ENCODE measurements at places on chromosomes 3 and 15. TPM values are rescaled to one million over a fixed set of nuclear protein-coding genes. Genes with fewer than 3 reads are reported as not detected.

Gene CHAC1
- 4.6 TPM for total RNA-seq

DNA sequence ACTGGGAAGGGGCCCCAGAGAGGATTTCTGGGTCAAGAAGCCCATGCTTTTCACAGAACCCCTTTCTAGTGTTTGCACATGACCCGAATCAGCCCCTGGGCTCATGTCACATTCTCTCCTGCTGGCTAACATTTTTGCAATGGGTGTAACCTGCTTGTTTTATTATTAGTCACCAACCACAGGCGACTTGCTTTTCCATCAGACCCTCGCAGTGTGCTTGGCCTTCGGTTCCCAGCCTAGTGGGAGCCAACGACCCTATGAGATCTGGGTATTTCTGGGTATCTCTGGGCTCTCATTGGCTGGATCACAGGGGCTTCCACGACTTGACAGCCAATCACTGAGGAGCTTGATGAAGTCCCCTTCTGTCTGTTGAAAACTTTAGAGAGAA is 11.0 kb upstream of the FBLN2 start:
- no peaks in the 10 kb centered on the region for H3K4me1 ChIP-seq
- H3K36me3 ChIP-seq: no peaks in the 10 kb centered on the region
- DNase-seq: no peak
- H3K27ac ChIP-seq: no peak overlapping the region

DNA sequence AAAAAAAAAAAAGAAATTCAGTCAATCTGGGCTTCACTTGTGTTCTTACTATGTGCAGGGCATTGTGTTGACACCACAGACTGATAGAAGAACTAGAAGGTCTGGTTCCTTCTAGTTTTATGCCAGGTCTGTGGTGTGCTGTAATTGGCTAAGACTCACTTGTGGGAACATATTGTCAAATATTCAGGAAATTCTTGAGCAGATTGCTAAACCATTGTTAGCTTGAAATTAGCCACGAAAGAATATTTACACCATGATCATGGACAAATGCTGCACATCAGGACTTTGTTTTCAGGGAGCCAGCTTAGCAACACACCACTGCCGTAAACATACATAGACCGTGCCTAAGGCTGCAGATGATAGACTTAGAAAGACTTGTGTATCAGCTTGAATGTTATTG is 74.6 kb downstream of the GTPBP8 start:
- DNase-seq: no peak
- H3K27me3 ChIP-seq: no peaks in the 10 kb centered on the region
- H3K36me3 ChIP-seq: no peaks in the 10 kb centered on the region
- H3K27ac ChIP-seq: no peak overlapping the region

Gene TMCO5A
- not detected for total RNA-seq

DNA sequence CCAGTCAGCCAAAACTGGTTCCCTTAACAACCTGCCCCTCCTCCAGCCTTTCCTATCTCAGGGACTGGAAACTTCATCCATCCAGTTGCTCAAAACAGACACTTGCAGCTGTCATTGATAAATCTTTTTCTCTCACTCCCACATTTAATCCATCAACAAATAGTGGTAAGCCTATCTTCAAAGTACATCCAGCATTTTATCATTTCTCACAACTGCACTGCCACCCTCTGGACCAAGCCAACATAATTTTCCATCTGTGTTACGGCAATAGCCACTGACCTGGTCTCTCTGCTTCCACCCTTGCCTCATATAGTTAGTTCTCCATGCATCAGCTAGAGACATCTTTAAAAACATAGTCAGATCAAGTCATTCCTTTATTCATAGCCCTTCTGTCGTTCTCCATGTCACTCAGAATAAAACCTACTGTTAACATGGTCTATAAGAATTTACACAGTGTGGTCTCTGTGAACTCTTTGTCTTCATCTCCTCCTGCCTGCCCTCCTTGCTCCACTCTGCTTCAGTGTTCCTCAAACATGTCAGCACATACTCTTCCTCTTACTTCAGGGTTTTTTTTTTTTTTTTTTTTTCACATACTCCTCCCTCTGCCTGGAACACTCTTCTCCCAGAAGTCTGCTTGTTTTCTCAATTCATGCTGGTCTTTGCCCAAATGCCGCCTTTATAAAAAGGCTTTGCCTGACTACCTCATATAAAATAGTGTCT is 102.5 kb upstream of the COL6A5 start:
- DNase-seq: peak; percentile 17
- H3K27ac ChIP-seq: no peak overlapping the region
- H3K4me3 ChIP-seq: no peak overlapping the region
- peaks cover 7% of the 10 kb centered on the region for H3K27me3 ChIP-seq

Gene GALNT15
- 1.7 TPM for total RNA-seq

DNA sequence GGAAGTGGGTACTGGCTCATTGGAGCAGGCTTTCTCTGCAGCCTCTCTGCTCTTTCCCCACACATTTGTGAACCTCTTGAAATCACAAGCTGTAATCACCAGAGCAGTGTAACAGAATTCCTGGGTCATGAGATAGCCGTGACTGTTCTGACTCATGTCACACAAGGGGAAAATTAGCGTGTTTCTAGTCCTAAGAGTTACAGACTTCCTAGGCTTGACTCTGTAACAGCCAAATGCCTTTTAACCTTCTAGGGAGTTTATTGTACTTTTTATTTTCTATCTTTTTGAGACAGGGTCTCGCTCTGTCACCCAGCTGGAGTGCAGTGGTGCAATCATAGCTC is 54.7 kb upstream of the TRAK1 start:
- H3K27me3 ChIP-seq: no peaks in the 10 kb centered on the region
- H3K36me3 ChIP-seq: peaks cover 5% of the 10 kb centered on the region
- H3K4me1 ChIP-seq: peaks cover 36% of the 10 kb centered on the region

GRCh38 chr3:550471-550870 is 353.9 kb downstream of the CHL1 start:
- H3K4me3 ChIP-seq: no peak overlapping the region
- no peaks in the 10 kb centered on the region for H3K36me3 ChIP-seq
- no peak overlapping the region for H3K27ac ChIP-seq
- no peak for DNase-seq
- no peaks in the 10 kb centered on the region for H3K27me3 ChIP-seq
- no peaks in the 10 kb centered on the region for H3K4me1 ChIP-seq

Measured in endothelial cell of umbilical vein (primary cell).